Stimulated activated CD8-positive, alpha-beta memory T cell treated with anti-CD3 and anti-CD28 coated beads, Interleukin-4, amount 100 ng/mL, for 1 hour (primary cell): ENCODE measurements at places on chromosomes 4 and X.

GRCh38 chr4:142035566-142035965 lies 399.2 kb downstream of the IL15 start:
- DNase-seq = no peak

DNA sequence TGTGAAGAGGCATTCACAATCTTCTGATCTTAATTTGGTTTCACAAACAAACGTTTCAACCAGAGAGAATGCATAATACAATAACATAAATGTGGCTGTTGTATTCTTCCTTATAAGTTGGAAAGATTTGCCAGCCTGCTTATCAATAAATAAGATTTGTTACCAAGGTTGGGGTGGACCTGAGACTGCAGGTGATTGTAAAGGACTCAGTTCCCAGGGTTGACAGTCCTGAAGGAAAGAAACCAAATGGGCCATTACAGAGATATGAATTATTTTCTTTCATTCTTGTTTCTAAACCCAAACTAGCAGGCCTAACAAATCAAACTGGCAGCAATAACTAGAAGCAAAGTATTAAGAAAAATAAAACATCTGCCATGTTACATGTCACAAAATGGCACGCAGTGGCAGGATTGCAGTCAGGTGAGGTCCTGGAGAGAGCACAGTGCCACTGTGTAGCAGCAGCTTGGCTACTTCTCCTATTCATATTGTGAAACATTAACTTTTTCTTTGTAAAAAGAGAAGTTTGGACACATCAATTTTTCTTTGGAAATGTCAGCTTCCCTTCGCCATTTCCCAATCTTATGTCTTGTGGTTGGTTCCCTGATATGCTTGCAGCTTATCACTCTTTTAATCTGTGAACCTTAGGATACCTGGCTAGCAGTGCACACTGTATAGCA lies 133.8 kb upstream of the EMCN start:
- DNase-seq = no peak

DNA sequence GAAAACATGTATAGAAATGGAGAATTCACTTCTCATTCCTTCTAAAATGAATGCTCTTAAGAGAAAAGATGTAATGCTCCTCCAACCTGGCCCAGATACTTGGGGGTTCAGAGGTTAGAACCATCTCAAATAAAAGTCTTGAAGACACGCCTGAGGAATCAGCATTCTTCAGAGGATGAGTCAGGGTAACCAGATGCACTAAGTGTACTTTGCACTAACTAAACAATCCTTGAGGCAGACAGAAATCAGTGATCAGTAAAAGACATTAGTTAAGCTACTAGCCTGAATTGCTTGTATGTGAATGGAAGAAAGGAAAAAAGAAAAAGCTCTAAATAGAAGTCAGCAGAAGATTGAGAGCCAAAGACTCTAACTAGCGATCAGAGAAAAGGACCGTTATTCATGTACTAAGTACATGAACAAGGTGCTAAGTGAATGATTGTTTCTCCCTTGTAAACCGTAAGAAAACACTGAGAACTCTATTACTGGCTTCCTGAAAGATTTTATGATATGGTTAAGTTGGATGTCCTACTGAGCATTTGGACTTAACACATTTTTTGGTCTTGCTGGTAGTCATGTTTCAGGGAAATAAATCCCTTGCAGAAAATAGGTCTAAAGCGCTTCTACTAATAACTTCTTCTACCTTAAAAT lies 738.3 kb downstream of the STPG2 start:
- DNase-seq = no peak

DNA sequence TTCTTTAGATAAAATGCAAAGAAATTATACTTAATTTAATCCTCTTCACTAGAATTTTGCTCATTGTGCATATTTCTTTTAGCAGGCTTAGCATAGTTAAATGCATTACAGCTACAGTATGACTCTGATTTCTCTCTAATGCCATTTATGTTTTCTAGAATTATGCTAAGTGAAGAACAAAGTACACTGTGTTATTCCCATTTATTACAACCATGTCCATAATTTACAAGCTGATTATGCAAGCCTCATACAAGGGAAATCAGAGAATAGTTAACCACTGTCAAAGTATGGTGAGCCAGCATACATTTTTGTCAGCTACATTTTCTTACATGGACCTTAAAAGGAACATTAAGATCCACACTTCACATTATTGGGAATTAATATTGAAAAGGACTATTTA lies 99.1 kb downstream of the MAB21L2 start:
- DNase-seq = no peak

- no peak for DNase-seq
Measured at GRCh38 chr4:8176547-8177399, 18.2 kb upstream of the ABLIM2 start.

GRCh38 chr4:38132107-38132673 lies 172.0 kb downstream of the PTTG2 start:
- DNase-seq = peak; percentile 38

DNA sequence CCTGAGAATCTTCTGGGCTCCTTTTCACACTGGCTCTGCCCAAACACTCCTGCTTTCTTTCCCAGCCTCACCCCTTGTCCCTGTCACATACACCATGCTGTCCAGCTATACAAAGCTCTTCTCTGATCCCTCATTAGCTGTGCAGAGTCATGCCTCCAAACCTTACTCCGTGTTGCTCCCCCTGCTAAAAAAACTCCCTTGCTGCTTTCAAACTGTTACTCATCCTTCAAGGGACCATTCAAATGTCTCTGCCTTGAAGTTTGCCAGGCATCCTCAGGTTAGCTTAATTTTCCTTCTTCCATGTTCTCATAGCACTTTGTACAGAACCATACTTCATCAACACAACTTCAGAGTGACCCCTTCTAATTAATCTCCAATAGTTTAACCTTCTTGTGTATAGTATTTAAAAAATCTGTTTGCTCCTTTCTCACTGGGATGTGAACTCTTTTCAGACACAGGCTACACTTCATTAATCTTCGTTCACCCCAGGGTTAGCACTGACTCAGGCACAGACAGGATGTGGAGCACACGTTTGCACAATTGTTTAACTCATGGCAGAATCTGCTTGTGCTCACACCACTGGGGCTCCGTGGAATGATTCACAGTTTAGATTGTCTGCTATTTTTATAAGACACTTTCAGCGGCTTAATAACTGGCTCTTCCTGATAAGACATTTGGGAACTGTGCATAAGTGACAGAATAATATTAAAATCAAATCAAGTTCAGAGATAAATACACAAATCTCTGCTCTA lies 21.4 kb upstream of the SEL1L3 start:
- DNase-seq = no peak

DNA sequence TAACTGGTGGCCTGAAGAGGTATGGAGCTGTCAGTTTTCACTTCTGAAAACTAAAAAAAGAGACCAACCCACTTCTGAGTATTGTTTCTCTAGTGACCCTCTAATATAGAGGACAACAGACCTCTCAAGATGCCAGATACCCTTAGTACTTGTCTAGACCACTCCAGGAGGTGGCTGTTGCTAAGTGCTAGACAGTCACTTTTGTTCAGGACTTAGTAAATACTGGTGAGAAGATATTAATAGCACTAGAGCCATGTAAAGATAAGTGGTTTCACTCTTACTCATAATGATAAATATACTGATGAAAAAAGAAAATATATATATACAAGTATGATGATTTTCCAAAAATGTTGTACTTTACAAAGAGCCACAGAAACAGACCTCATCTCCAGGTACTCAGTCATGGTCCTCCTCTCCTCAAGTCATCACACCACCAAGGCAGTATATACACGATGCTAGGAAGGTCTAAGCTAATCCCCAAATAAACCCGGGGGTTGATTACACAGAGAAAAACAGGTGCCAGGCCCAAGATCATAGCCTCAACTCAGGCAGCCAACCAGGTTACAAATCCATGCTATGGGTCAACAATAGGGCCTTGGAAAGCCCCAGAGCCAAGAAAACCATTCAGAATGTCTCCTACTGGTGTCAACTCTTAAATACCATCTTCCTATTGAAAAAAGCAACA lies 66.9 kb downstream of the ARHGEF9 start:
- no peak for DNase-seq

- DNase-seq = no peak
Measured at GRCh38 chrX:22041907-22042530, 9.9 kb downstream of the PHEX start.

DNA sequence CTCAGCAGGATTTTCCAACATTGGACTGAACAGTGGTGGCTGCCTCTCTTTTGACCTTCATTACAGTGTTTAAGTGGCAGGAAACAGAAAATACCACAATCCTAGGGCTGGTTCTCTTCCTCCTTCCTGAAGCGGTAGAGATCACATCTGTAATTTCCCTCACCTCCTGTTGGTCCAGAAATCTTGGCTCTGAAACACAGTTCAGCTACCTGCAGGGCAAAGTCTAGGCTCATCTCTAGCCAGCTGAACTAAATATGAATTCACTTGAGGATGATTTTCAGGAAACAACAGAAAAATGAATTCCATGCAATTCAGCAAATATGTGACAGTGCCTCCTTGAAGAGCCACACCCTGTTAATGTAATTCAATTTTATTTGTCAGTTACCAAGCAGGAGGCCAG lies 531.9 kb downstream of the INPP4B start:
- DNase-seq = no peak

GRCh38 chr4:173185847-173186510 lies 17.4 kb downstream of the GALNT7 start:
- no peak for DNase-seq

GRCh38 chr4:74667438-74667837 lies 126.9 kb downstream of the BTC start:
- DNase-seq = no peak

GRCh38 chr4:26325191-26325590 lies 4.4 kb downstream of the RBPJ start:
- DNase-seq = no peak

GRCh38 chr4:103802766-103803165 lies 83.0 kb upstream of the TACR3 start:
- no peak for DNase-seq

- DNase-seq = no peak
Measured at GRCh38 chr4:174135530-174135929, 147.9 kb downstream of the FBXO8 start.

DNA sequence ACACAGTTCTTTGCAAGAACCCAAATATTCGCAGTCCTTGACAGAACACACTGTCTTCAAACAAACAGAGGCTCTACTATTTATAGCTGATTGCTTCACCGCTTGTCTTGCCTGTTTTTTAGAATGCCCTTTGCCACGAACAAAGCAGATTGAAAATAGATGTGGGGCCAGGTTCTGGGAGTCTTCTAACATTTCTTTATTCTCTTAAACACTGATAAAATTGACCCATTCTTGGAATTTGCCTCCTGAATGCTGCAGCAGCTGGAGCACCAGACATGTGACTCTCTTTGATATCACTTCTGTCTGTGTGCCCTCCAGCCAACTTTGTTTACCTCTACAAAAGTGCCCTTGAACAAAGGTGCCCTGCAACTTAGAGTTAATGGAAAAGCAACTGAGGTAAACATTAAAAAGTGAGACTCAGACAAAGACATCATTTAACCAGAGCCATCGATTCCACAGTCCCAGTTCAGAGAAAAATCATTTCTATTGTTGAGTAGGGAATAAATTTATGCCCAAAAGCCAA lies 64.2 kb upstream of the SPP1 start:
- no peak for DNase-seq

- DNase-seq = no peak
Measured at GRCh38 chrX:136652822-136653723, 5.1 kb downstream of the CD40LG start.

DNA sequence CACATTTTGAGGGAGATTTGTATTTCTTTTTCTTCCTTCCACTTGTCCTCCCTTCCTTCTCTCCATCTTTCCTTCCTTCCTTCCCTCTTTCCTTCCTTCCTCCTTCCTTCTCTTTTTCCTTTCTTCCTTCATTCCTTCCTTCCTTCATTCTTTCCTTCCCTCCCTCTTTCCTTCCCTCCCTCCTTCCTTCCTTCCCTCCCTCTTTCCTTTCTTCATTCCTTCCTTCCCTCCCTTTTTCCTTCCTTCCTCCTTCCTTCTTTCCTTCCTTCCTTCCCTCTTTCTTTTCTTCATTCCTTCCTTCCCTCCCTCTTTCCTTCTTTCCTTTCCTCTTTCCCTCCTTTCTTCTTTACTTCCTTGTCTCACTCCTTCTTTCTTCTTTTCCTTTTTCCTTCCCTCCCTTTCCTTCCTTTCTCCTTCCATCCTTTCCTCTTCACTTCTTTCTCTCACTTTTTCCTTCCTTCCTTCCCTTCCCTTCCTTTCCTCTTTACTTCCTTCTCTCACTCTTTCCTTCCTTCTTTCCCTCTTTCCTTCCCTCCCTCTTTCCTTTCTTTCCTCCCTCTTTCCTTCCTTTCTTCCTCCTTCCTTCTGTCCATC lies 74.4 kb downstream of the DHRSX start:
- DNase-seq = no peak

GRCh38 chr4:81845761-81846160 lies 374.1 kb upstream of the RASGEF1B start:
- no peak for DNase-seq

GRCh38 chr4:32624943-32625603 lies 1904.9 kb downstream of the PCDH7 start:
- no peak for DNase-seq

DNA sequence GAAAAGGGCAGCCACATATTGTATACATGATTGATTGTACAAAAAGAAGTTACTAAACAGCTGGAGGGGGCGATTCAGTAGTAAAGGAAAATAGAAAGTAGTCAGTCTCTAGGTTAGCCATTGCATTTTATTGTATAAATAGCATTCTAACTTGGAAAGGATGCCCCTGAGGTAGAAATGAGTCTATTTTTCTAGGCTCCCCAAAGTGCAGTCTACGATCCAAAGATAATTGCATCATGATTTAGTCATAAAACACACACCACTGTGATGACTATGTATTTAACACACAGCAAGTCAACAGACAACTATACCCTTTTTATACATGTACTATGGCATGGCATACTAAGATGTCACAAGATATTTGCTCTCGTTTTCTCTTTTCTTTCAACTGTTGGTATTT lies 204.9 kb downstream of the APBB2 start:
- DNase-seq = no peak

GRCh38 chrX:118631586-118631985 lies 95.8 kb upstream of the IL13RA1 start:
- no peak for DNase-seq

- DNase-seq = no peak
Measured at GRCh38 chr4:78099058-78099457, 41.9 kb downstream of the FRAS1 start.

DNA sequence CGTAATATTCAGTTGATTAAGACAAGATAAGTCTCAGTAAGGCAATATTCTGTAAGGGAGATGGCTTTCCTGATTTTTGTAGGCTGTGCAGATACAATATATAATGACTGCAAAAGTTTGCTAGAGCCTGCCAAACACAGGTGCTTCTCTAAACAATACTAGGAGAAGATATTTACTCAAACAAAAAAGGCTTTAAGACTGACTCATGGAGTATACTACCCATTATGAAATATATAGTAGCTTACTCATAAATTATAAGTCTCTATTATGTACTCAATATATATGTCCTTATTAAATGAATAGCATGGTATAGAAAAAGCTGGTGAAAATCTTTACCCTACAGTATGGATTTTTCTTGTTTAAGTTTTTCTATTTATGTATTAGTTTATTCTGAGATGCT lies 93.2 kb upstream of the IL15 start:
- no peak for DNase-seq

DNA sequence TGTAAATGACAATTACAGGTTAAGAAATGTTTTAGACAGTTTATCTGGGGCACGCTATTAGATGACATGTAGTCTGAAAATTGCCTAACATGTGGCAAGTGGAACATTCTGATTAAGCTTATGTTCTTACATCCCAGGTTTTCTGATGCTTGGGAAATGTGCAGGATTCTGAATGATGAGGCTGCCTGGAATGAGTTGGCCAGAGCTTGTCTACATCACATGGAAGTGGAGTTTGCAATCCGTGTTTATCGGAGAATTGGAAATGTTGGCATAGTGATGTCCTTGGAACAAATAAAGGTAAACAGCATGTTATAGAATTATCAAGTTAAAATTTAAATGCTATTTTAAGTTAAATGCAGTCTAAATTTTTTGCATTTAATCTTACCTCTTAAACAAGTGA lies 49.3 kb downstream of the WDR19 start:
- no peak for DNase-seq
